ENCODE measurements at places on chromosomes 6 and 20. TPM values are rescaled to one million over a fixed set of nuclear protein-coding genes. Genes with fewer than 3 reads are reported as not detected.
A peak's percentile ranks its signal among the peaks of the same experiment; 100 is the strongest.

DNA sequence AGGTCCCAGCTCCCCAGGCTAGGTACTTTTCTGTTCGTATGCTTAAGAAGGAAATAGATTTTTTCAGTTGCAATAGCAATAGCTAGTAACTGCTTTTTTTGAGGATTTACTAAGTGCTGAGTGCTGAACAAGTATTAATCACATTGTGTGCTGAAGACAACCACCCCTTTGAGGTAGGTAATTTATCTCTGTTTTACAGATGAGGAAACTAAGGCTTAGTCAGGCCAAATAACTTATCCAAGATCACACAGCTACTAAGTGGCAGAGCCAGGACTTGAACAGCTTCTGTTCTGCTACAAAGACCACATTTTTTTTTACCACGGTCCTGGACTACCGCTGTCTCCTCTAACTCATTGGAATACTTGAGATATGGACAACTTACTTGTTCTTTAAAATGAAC, 39.8 kb downstream of the LRRN4 start:
- H3K36me3 ChIP-seq, result peaks cover 76% of the 10 kb centered on the region
- no peak overlapping the region for H3K27ac ChIP-seq
- H3K4me1 ChIP-seq, result peaks cover 26% of the 10 kb centered on the region
- H3K4me3 ChIP-seq, result no peak overlapping the region
- H3K27me3 ChIP-seq, result no peaks in the 10 kb centered on the region

DNA sequence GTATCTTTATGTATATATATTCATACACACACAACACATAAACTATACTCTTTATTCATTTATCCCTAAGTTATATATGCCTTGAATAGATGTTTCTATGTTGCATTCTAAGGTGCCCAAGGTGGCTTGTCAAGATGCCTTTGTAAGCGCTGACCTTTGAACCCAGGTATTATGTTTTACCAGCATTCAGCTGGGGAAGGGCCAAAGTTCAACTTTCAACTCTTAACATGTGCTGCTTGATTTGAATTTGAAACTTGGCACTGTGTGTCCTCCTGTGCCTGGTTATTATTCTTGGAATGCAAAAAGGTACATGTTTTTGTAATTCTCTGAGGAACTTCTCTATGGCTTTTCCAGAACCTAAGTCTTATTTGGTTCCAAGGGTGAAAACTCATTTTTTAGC, 146.5 kb downstream of the EDN1 start:
- H3K4me1 ChIP-seq, result peaks cover 3% of the 10 kb centered on the region
- H3K36me3 ChIP-seq, result no peaks in the 10 kb centered on the region
- H3K27me3 ChIP-seq, result no peaks in the 10 kb centered on the region
- no peak for DNase-seq
- H3K27ac ChIP-seq, result no peak overlapping the region

GRCh38 chr6:140661691-140662090, 1287.2 kb upstream of the CITED2 start:
- DNase-seq, result no peak
- no peaks in the 10 kb centered on the region for H3K36me3 ChIP-seq
- no peak overlapping the region for H3K4me3 ChIP-seq

DNA sequence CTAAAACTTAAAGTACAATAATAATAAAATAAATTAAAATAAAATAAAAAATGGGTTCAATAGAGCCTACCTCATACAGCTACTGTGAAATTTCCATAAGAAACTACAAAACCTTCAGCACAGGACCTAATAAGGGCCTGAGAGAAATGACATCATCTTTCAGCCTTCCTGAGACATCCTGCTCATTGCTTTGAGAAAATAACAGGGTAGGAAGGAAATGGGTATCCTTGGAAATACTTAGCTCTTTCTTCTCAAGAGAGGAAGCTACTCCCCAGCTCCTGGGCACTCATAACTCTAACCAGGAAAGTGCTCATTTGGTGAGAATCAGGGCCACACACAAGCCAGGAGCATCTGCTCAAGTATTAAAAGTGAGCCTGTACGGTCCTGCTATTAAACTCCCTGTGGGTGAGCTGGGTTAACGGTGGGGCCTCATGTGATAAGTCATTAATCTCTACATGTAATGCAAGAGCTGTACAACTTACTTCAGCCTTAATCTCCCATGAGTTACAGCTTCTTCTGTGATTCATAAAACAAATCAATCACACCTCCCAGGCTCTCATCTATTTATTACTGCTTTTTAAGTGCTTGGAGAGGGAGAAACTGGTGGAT, 141.4 kb downstream of the MAFB start:
- H3K4me1 ChIP-seq, result no peaks in the 10 kb centered on the region
- H3K27me3 ChIP-seq, result peaks cover 2% of the 10 kb centered on the region
- no peaks in the 10 kb centered on the region for H3K36me3 ChIP-seq
- DNase-seq, result no peak
- H3K27ac ChIP-seq, result no peak overlapping the region

DNA sequence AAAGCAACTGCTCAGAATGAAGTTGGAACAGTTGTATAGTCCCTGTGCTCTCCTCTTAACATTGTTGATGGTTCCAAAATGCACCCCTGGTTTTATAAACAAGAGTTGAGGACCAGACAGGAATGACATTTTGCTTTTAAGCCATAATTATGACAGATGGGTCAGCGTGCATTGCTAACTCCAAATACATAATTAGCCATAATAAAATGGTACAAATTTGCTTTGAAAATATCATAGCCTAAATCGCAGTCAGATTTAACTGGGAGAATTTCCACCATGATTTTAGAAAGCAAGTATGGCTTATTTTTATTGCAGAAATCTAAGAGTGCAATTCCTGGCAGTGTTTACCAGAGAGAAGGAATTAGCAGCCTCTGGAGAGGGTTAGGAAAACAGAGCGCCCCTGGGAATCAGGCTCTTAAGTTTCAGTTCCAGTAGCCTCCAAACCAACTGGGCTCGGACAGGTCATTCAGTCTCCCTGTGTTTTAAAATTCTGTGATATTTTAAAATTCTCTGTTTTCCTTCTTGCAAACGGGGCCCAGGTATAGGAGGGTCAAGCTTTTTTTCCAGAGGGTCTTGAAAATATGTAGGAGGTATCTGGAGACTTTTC, 302.3 kb downstream of the TBC1D7 start:
- H3K27ac ChIP-seq, result no peak overlapping the region
- no peak overlapping the region for H3K4me3 ChIP-seq
- H3K4me1 ChIP-seq, result no peaks in the 10 kb centered on the region
- no peak for DNase-seq
- peaks cover 14% of the 10 kb centered on the region for H3K27me3 ChIP-seq

- no peak overlapping the region for H3K27ac ChIP-seq
- H3K4me3 ChIP-seq, result no peak overlapping the region
- no peaks in the 10 kb centered on the region for H3K36me3 ChIP-seq
- no peak for DNase-seq
- no peaks in the 10 kb centered on the region for H3K4me1 ChIP-seq
These were observed 196.5 kb downstream of the SLC35F1 start for GRCh38 chr6:118103381-118104146.

DNA sequence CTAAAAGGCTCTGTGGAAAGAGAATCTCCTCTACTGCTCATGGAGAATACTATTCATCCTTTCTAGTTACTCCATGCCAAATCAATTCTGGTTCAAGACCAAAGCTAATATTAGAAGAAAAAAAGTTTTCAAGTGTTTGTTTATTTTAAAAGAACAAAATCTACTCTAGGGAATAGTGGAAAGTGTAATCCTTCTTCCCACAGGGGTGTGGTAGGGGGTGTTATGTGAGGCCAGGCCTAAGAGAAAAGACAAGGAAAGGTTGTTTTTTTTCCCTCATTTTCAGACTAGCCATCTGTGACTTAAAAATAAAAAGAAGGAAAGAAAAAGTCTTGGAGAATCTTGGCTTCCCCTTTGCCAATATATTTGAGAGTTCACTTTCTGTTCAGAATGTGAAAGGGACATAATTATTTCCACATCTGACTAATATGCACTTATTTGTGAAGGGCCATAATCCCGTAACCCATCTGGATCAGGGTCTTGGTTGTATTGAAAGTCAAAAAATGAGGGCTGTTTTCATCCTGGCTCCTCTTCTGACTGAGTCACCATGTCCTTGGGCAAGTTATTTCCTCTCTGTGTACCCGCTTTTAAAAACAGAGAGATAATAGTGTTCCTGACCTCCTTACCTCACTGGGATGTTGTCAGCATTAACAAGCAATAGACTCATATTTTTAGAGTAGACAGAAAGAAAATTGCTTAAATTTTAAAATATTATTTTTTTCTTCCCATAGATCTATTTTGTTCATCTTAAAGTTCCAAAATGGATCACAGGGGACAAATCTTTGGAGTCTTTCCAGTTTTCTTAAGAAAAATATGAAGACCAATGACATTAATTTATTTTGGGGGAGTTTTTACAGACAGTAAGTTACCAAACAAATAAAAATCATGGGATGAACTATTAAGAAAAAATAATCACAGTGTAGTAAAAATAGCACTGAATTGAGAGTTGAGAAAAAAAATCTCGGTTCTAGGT, 233.7 kb downstream of the IBTK start:
- H3K36me3 ChIP-seq, result no peaks in the 10 kb centered on the region
- no peaks in the 10 kb centered on the region for H3K4me1 ChIP-seq
- H3K27ac ChIP-seq, result no peak overlapping the region
- H3K4me3 ChIP-seq, result no peak overlapping the region

GRCh38 chr20:46994341-46994740, 99.7 kb downstream of the EYA2 start:
- peaks cover 63% of the 10 kb centered on the region for H3K4me1 ChIP-seq
- peak; percentile 93 for DNase-seq
- peak overlapping the region; percentile 76 for H3K27ac ChIP-seq

GRCh38 chr6:54267798-54268197, 40.4 kb upstream of the TINAG start:
- H3K36me3 ChIP-seq, result no peaks in the 10 kb centered on the region
- H3K4me1 ChIP-seq, result no peaks in the 10 kb centered on the region
- no peaks in the 10 kb centered on the region for H3K27me3 ChIP-seq
- no peak overlapping the region for H3K4me3 ChIP-seq

GRCh38 chr6:97626671-97627441, 343.8 kb upstream of the MMS22L start:
- no peaks in the 10 kb centered on the region for H3K27me3 ChIP-seq
- H3K4me3 ChIP-seq, result no peak overlapping the region
- no peak overlapping the region for H3K27ac ChIP-seq
- no peaks in the 10 kb centered on the region for H3K36me3 ChIP-seq
- H3K4me1 ChIP-seq, result no peaks in the 10 kb centered on the region

DNA sequence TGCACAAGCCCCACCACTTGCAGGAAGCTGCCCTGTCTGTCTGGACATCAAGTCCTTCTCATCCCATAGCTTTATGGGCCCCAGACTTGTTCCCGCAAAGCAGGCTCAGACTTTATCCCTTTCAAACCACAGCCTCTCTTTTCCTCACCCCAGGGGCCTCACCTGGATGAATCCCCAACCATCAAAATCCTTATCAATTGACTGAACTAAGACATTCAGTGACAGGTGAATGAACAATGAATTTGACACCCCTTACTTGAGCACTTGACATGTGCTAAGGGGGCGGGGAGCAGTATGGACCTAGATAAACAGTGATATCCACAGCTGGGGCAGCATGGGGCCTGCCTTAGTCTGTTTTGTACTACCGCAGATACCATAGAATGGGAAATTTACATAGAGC, 5.0 kb downstream of the RAB44 start:
- H3K4me3 ChIP-seq, result no peak overlapping the region
- peaks cover 10% of the 10 kb centered on the region for H3K27me3 ChIP-seq
- DNase-seq, result no peak
- H3K4me1 ChIP-seq, result peaks cover 7% of the 10 kb centered on the region
- no peaks in the 10 kb centered on the region for H3K36me3 ChIP-seq
- H3K27ac ChIP-seq, result no peak overlapping the region

DNA sequence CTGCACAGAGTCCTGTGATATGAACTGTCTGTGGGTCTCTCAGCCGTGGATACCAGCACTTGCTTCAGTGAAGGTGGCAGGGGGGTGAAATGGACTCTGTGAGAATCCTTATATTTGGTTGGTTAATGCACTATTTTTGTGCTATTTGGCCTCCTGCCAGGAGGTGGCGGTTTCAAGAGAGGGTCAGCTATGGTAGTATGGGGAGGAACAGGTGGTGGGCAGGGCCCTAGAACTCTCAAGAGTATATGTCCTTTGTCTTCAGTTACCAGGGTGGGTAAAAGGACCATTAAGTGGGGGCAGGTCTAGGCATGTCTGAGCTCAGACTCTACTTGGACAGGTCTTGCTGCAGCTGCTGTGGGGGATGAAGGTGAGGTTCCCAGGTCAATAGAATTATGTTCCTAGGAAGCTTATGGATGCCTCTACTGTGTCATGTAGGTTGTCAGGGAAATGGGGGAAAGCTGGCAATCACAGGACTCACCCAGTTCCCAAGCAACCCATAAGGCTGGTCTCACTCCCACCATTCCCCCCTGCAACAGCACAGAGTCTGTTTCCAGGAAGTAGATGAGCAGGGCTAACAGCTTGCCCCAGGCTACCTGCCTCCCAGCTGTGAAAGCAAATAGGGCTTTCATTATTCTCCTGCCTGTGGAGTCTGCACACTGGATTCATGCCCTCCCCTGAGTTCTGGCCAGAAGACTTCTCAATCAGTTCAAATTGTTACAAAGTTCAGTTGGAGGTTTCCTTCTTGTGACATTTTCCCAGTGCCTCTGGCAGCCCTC, 56.8 kb upstream of the PHIP start:
- no peak for DNase-seq
- no peaks in the 10 kb centered on the region for H3K36me3 ChIP-seq
- H3K4me3 ChIP-seq, result no peak overlapping the region
- no peak overlapping the region for H3K27ac ChIP-seq
- peaks cover 9% of the 10 kb centered on the region for H3K27me3 ChIP-seq

DNA sequence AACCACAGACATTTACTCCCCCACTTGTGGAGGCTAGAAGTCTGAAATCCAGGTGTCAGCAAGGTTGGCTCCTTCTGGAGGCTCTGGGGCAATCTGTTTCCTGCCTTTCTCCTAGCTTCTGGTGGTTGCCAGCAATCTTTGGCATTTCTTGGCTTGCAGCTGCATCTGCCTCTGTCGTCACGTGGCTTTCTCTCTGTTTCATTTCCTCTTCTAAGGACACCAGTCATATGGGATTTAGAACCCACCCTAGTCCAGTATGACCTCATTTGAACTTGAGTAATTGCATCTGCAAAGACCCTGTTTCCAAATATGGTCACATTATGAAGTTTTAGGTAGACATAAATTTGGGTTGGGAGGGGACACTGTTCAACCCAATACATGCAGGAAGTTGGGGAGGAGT, 56.2 kb upstream of the EPB41L1 start:
- no peak overlapping the region for H3K27ac ChIP-seq
- peaks cover 10% of the 10 kb centered on the region for H3K4me1 ChIP-seq
- no peak for DNase-seq

GRCh38 chr6:165808021-165808420, 145.0 kb upstream of the PDE10A start:
- H3K4me1 ChIP-seq, result no peaks in the 10 kb centered on the region
- no peak for DNase-seq
- no peak overlapping the region for H3K4me3 ChIP-seq
- no peak overlapping the region for H3K27ac ChIP-seq
- no peaks in the 10 kb centered on the region for H3K36me3 ChIP-seq

- no peak overlapping the region for H3K4me3 ChIP-seq
- no peaks in the 10 kb centered on the region for H3K4me1 ChIP-seq
- peaks cover 3% of the 10 kb centered on the region for H3K36me3 ChIP-seq
- H3K27me3 ChIP-seq, result no peaks in the 10 kb centered on the region
- DNase-seq, result no peak
- H3K27ac ChIP-seq, result no peak overlapping the region
These were observed 181.9 kb downstream of the GMDS start for GRCh38 chr6:2063547-2063946.

Gene SIM1
- total RNA-seq, result not detected

Gene CST4
- not detected for total RNA-seq

Gene ZC3H12D
- 79.6 TPM for total RNA-seq

Gene ELOVL2
- not detected for total RNA-seq

Gene GTSF1L
- total RNA-seq, result not detected

Gene RAMACL
- 0.14 TPM for total RNA-seq

Gene BPI
- total RNA-seq, result not detected

Gene SERINC3
- total RNA-seq, result 49.6 TPM

Gene RSPH4A
- 0.14 TPM for total RNA-seq

Gene ZSCAN16
- 3.0 TPM for total RNA-seq

Gene TFB1M
- total RNA-seq, result 41.4 TPM

Gene RIPPLY2
- total RNA-seq, result not detected

Gene PPDPF
- total RNA-seq, result 130 TPM

Gene ESR1
- 0.38 TPM for total RNA-seq

Gene RAB32
- 0.89 TPM for total RNA-seq

Data from activated CD4-positive, alpha-beta T cell treated with anti-CD3 and anti-CD28 coated beads, Interleukin-2, amount 10 ng/mL, durations not matched to agents 24 days and 14 days (primary cell).